Suprapubic skin (tissue), 4 donors: ENCODE measurements at places on chromosomes 1 and 21. TPM values are rescaled to one million over a fixed set of nuclear protein-coding genes. Genes with fewer than 3 reads are reported as not detected.

GRCh38 chr21:14740116-14740515 lies 194.0 kb upstream of the SAMSN1 start:
- DNase-seq, result no peak

DNA sequence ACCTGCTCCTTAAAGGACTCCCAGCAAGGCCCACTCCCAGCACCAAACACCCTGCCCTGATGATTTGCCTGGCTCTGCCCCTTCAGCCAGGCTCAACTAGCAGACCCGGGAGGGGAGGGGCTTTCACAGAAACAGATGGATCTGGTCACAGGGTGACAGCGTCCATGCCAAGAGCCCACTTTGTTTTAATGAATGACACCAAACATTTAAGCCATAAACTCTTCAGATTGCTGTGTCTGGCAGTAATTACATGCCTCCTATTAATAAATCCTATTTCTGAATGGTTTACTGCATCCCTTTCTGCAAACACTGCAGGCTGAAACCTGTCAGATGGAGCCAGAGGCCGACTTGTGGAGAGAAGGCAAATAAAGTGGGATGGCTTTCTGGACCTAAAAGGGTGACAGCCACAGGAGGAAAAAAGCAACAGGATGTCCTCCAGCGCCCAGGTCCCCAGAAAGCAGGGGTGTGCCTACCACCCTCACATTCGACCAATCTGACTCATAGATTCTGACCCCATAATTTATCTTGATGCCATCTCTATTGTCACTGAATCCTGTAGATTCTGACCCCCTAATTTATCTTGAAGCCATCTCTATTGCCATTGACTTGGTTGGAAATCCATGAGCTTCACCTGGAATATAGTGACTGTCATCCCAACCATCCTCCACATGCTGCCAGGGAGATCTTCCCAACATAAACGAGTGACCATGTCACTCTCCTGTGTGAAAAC lies 200.9 kb downstream of the PLPP3 start:
- DNase-seq, result no peak

DNA sequence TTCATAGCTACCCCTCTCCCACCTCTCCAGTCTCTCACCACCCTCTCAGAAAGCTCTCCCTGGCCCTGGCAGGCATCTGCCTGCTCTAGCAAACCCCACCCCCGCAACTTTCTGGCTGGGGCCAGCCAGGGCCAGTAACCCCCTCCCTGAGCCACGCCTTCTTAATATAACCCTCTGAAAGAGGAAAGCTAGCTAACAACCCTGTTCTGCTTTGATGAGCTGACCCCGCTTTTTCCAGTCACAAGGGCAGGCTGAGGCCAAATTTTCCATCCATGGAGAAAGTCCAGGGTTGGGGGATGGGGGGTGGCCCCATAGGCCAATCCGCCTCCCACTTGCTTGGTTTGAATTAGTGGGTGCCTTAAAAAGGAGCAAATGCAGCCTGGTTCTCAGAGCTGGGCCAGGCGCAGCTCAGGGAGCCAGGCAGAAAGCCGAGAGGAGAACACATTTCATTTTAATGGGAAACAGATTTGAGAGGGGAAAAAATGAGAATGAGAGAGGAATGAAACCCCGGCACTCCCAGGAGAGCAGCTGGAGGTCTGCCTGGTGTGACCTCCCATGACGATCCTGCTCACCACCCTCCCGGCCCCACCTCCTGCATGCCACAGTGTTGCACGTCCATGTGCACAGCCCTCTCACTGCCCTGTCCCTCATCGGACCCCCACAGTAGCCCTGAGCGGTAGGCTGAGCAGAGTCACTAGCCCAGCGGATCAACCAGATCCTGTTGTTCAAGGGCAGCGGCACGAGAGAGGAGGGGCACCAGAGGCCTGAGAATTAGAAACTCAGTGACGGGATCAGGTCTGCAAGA lies 62.3 kb downstream of the OPTC start:
- peak; percentile 88 for DNase-seq

DNA sequence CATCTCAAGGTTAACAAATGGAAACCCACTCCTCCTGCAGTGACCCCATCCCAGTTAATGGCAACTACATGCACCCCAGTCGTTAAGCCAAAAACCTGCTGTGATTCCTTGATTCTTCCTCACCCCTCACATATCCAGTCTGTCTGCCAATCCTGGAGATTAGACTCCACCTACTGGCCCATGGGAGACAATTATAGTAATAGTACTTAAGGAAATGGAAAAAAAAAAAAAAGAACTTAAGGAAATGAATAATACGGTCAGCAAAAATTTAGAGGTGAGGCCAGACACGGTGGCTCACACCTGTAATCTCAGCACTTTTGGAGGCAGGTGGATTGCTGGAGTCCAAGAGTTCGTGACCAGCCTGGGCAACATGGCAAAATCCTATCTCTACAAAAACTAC lies 7.0 kb downstream of the NOL9 start:
- no peak for DNase-seq

The CYP4A22 gene
- not detected for total RNA-seq

DNA sequence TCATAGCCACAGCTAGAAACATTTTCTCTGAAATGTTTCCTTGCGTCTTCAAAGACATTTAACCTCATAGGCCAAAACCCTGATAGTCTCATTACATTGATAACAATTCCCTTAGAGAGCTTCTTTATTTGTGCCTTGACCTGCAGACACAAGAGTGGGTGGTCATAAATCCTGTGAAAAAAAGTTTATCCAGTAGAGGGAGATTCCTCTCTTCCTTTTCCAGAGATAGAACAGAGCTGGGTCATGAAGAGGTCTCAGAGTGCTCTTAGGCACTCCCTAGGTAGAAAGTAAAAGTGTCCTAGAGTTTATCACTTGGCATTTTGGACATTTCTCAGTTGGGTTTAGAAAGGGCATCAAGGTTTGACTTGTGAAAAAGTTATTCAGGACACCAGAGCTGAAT lies 426.1 kb downstream of the NUF2 start:
- DNase-seq, result no peak

DNA sequence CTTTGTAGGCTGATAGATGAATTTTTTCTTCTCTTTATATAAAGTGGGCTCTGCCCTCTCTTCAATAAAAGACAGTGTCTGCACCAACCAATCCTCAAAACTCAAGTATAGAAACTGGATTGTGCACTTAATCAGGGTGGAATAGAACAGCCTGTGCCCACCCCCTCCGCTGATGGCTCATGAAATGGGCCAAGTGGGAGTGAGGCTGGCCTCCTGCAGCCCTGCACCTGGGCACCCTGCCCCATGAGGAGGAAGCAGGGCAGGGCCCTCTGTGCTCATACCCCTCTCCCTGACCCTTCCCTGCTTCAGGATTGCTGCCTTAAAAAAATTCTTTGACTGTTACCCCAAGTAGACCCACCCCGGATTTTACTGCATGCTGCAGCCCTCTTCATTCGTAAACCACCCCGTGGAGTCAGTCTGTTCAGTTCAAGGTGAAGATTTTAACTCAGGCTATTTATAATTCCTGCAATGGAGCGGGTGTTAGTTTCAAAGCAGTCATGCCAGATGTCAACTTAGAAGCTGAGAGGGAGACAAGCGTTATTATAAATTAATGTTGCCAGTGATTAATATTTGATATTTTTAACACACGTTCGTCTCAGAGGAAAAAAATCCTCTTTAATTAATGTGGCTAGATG lies 15.8 kb downstream of the PROK1 start:
- DNase-seq, result no peak

The RHCE gene
- 0.34 TPM for total RNA-seq

The CD164L2 gene
- 10.0 TPM for total RNA-seq

The CTTNBP2NL gene
- 59.4 TPM for total RNA-seq

The SUSD4 gene
- 5.3 TPM for total RNA-seq

The VSIG8 gene
- total RNA-seq, result 62.2 TPM

The RGSL1 gene
- total RNA-seq, result not detected

DNA sequence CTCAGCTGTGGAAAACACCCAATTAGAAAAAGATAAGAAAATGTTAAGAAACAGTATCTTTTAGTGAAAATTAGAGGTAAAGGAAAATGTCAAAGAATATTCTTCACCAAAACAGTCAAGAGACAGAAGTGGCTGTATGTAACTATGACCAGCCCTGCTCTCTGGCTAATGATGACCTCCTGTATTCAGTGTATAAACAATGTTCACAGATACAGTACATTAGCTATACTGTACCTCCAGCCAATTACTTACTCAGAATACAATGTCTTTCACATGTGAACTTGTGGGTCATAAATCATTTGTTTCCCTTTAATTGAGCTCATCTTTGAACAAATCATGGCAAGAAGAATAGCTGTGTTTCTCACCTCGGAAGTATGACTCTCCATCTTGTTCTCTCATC lies 432.0 kb downstream of the LMO4 start:
- no peak for DNase-seq

GRCh38 chr1:188723332-188724020 lies 1754.2 kb downstream of the BRINP3 start:
- no peak for DNase-seq

GRCh38 chr1:194598098-194598497 lies 1411.7 kb upstream of the B3GALT2 start:
- DNase-seq, result no peak

GRCh38 chr1:200409203-200409760 lies 554 bp downstream of the ZNF281 start:
- no peak for DNase-seq

GRCh38 chr21:35359076-35359475 lies 310.0 kb upstream of the RUNX1 start:
- DNase-seq, result no peak

The FCAMR gene
- not detected for total RNA-seq

GRCh38 chr1:77401384-77401783 lies 119.6 kb downstream of the AK5 start:
- no peak for DNase-seq

GRCh38 chr1:117680316-117681002 lies 74.6 kb downstream of the TENT5C start:
- no peak for DNase-seq

The USP1 gene
- total RNA-seq, result 26.4 TPM

- DNase-seq, result no peak
Measured at GRCh38 chr1:241022366-241022765, 334.6 kb downstream of the RGS7 start.

- DNase-seq, result no peak
Measured at GRCh38 chr21:38544661-38545060, 46.4 kb upstream of the ERG start.

The C1QTNF12 gene
- 23.5 TPM for total RNA-seq

DNA sequence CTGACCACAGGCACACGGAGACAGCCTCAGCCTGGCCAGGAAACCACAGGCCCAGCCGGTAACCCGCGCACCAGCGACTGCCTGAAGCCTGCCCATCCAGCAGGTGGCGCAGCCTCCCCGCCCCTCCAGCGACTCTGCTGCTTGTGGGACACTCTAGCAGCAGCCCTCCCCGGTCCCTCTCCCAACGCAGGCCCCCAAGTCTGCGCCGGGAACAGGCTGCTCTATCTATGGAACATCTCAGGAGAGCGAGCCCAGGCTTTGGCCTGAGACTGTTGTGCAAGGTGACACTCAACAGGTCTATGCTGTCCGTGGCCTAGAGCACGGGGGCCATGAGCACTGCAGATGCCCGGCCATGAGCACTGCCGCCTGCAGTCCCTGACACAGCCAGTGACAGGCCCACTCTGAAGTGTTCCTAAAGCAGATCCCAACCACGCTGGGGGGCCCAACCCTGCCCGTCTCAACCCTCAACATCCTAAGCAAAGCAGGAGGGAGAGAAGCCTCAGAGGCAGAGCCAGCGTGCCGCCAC lies 28.4 kb downstream of the WDR4 start:
- no peak for DNase-seq

The PAX7 gene
- total RNA-seq, result not detected

- peak; percentile 67 for DNase-seq
Measured at GRCh38 chr1:227789084-227790033, 26.1 kb upstream of the PRSS38 start.

GRCh38 chr1:201697174-201697573 lies 131.8 kb upstream of the IPO9 start:
- DNase-seq, result no peak

The HES3 gene
- not detected for total RNA-seq

DNA sequence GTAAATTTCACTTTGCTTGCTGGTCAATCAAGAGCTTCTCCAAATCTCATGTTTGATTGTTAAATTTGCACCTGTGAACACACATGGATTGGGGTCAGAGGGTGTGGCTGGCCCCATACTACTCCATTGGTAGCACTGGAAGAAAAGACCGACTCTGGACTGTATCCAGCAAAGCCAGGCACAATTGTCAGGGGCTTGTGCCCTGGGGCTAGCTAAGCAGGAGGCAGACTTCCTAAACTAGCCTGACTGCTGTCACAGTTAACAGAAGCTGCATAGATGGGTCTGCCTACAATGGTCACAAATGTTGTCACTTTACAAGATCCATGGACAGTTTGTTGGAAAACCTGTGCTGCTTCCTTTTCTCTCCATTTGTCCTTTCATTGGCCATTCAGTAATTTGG lies 421.0 kb downstream of the DSCAM start:
- no peak for DNase-seq

- no peak for DNase-seq
Measured at GRCh38 chr1:89548122-89548857, 23.7 kb downstream of the LRRC8B start.

The TRIM46 gene
- 0.80 TPM for total RNA-seq

DNA sequence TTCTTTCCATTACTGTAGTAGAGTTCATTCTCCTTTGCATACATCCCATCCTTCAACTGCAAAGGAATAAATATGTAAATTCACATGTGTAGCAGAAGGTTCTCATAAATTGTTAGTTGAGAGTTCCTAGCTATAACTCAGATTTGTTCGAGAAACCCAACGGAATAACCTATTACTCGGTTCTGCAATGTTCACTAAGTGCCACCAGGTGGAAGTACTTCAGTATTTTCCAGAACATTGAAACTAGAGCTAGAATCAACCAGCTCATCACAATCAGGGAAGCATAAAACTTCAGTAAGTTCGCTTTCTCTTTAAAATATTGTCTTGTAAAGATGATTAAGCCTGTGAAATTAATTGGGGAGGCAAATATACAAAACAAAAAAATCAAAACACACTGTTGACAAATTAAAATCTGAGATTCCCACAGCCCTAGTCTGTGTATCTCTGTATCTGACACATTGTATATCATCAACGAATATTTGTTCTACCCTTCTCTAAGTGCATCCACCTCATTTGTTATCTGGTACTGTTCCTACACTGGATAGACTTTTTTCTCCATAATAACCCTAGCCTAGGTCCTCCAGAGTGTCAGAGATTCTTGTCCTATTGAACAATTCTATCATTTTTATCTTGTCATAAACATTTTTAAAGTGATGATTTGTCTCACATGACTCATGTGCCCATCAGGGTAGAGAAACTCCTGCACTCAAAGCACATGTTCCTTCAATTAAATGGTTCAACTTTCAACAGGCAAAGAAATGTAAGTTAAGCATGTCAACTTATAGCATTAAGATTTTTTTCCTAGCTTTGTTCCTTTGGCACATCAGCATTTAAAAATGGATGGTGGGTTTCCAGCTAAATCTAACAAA lies 31.9 kb downstream of the MROH9 start:
- no peak for DNase-seq

DNA sequence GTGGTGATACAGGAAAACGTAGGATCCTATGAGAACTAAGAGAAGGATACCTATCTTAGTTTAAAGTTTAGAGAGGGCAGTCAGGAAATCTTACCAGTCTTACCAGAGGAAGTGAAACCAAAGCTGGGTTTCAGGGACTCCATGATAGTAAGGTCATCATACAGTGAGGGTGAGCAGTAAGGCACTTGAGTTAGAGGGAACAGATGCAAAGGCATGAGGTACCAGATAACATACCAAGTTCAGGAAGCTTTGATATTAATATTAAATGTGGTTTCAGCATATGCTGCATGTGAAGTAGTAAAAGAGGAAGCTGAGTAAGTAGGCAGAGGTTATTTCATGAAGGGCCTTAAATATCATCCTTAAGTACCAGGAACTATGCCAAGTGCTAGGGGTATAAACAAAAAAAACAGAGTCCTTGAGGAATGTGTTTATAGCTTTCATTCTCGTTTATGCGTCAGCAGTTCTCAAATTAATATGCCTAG lies 16.9 kb downstream of the ATG4C start:
- DNase-seq, result no peak

The OR10K2 gene
- total RNA-seq, result not detected

The PLCH2 gene
- 324 TPM for total RNA-seq
